NCI-H2029 treated with DMSO at 0.1 percent for 48 hours (cell line): ENCODE measurements at places on chromosomes 11 and 22.

- no peak for DNase-seq
Observed at GRCh38 chr22:22697377-22698117, 53.1 kb downstream of the GGTLC2 start.

DNA sequence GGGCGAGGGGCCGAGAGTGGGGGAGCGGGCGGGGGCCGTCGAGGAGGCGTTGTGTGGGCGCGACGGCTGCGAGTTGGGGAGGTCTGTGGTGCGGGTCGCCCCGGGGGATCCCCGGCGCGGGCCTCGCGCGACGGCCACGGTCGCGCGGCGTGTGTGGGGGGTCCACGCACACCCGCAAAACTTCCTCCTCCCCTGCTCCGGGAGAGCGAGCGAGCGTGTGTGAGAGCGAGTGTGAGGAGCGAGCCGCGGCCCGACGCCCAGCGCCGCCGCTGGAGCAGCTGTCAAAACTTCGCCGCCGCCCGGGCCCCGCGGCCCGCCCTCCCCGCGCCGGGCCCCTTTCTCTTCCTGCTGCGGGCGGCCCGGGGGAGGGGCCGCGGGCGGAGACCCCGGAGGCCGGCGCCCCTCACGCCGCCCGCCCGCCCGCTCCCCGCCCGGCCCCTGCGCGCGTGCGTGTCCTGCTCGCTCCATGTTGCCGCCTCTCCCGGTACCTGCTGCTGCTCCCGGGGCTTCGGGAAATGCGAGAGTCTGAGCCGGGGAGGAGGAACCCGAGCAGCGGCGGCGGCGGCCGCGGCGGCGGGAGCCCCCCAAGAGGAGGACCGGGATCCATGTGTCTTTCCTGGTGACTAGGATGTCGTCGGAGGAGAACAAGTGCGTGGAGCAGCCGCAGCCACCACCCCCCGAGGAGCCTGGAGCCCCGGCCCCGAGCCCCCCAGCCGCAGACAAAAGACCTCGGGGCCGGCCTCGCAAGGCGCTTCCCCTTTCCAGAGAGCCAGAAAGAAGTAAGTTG is 9.0 kb upstream of the CCT8L2 start:
- no peak for DNase-seq

- DNase-seq = no peak
Observed at GRCh38 chr11:12319988-12320387, 57.4 kb upstream of the PARVA start.

DNA sequence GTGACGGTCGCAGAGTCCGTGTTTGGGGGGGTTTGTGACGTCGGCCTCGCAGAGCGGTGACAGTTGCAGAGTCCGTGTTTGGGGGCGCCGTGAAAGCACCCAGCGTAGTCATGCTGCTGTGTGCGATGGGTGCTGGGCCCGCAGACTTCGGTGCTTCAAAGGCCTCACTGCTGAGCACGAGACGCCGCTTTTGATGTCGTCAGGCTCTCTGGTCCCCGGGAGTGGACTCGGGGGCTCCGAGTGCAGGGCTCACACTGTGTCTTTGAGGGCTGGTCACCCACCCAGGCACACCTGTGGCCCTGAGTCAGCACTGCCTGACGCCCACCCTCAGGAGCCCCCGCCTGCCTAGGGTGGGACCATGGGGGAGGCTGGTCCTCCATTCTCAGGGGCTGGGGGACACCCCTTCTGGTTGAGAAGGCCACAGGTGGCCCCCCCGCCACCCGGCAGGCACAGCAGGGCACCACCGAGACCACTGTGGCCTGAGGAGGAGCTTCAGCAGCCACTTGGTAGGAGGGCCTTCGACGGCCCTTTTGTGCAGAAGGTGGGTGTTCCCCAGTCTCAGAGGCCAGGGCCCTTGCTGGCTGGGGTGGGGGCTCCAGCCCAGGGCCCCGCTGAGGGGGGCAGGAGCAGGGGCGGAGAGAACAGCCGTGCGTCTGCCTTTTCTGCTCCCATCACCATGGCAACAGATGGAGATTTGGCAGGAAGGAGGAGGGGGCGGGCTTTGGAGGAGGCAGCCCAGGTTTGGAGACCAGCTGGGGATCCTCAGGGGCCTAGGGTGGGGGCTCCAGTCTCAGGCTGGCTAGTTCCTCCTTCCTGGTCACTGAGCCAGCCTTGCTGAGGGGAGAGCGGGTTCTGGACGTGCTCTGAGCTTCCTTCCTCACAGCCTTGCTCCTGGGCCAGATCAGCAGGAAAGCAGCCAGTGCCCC is 20.9 kb downstream of the BRSK2 start:
- DNase-seq = no peak

- no peak for DNase-seq
Observed at GRCh38 chr11:112582366-112582765, 321.7 kb upstream of the PLET1 start.

GRCh38 chr11:128302425-128303186 is 284.8 kb downstream of the ETS1 start:
- no peak for DNase-seq

- peak; percentile 61 for DNase-seq
Observed at GRCh38 chr22:39003165-39003638, 10.9 kb upstream of the APOBEC3C start.

- no peak for DNase-seq
Observed at GRCh38 chr22:42764895-42765363, 44.3 kb upstream of the A4GALT start.

DNA sequence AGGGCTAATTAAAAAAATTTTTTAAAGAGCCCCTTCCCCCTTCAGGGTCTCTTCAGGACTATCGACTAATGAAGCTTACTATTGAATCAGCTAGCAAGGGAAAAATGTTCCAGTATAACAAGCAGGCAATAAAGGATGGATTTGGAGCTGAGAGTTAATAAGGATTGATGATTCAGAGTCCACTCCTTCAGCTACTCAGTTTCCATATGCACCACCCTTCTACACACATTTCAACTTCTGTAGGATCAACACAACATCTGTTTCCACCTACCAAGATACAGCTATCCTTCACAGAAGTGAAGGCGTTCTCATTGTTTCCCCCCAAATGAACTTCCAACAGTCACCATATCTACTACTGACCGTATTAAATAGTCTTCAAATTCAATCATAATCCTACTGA is 6.6 kb upstream of the ALKBH3 start:
- no peak for DNase-seq

DNA sequence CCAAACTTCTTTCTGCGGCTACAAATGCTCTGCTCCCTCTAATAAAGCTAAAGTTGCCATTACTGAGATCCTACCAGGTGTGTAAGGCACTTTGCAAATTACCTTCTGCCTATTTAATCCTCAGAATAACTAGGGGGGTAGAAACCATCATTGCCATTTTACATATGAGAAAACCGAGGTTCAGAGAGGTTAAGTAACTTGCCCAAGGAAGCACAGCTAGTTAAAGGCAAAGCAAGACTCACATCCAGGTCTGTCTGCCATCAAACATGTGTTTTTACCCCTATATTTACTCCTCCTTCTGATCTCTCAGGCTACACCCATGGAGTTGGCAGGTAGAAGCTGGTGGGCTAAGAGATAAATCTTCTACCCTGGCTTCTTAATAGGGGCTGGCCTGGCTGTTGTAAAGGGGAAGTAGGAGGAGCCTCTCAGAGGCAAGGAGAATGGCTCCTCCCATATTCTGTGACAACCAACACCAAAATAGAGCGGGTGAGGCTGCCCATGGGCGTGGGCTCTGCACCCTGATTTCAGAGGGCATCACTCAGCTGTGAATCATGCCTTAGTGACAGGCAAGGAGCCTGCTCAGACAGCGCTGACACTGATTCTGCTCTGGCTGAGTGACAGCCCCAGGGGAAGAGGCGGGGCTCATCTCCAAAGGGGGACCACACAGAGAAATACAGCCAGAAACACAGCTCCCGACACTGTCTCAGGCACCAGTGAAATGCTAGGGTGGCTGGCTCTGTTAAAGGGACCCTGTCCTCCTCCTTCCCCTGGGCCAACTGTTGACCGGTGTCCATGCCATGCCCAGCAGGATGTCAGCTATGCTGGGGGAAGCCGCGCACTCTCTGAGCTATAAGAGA is 106.8 kb downstream of the ABTB2 start:
- no peak for DNase-seq

DNA sequence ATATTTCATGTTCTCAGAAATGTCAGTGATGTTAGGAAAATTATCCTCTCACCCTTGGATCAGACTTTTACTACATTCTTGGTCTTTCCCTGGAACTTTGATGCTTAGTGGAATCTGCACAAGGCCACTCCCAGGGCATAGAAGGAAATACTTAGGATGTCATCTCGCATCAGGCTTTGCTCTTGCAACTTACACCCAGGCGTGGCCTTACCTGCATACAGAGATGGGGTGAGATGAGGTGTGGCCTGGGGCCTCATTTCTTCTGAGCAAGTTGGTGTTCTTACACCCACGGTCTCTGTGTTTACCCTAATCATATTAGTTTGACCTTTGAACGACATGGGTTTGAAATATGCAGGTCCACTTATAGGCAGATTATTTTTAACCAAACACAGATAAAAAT is 19.0 kb upstream of the OR52K2 start:
- DNase-seq = no peak

GRCh38 chr11:134911514-134912180 is 499.6 kb upstream of the B3GAT1 start:
- peak; percentile 44 for DNase-seq

GRCh38 chr11:103744496-103745153 is 291.8 kb upstream of the DDI1 start:
- DNase-seq = no peak

DNA sequence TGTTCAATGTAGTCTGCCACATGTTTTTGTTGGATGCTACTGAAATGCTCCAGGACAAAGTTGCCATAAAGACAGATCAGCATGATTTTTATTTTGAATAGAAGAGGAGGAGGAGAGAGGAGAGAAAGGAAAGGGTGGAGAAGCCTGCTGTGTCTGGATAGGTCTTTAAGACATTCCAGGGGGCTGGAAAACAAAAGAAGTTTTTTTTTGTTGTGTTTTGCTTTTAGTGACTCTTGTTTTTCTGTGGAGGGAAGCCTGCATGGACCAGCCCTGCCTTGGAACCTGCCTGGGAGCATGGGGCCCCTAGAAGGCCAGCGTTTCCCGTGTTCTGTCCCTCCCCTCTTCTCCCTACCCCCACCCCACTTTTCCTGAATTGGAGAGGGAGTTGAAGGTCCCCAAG is 2.3 kb downstream of the TSPAN18 start:
- DNase-seq = no peak

DNA sequence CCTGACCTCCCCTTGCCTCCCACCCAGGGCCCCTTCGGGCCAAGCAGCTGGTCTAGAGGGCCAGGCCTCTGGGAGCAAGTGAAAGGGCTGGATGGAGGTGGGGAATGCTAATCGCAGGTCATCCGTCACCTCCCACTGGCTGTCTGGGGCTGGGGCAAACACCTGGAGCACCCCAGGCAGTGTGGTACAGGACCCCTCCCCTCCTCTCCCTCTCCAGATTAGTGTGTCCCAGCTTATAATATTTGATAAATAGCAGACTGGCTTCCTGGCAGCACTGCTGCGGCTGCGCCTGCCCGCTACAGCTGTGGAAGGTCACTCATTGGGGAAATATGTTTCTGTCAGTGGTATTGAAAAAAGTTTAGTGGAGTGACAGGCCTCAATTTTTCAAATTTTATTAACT is 90.7 kb upstream of the PHOX2A start:
- no peak for DNase-seq

DNA sequence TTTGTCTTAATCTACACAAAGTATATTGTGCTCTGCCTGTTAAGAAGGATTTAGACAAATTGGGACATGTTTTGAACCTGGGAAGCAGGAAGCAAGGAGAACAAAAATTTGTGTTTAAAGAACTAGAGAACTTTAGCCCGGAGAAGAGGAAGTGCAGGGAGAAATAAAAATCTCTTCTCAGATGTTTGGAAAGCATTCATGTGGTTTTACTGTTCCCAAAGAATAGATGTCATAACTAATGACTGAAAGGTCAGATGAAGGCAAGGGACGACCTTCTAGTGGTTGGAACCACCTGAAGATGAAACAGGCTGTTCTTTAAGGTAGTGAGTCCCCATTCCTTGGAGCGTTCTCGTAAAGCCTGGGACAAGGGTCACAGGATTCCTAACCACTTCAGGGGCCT is 38.3 kb downstream of the IRAG1 start:
- no peak for DNase-seq

GRCh38 chr11:100887659-100888058 is 200.6 kb downstream of the ARHGAP42 start:
- no peak for DNase-seq

- DNase-seq = no peak
Observed at GRCh38 chr11:15801616-15802015, 554.7 kb downstream of the SOX6 start.

DNA sequence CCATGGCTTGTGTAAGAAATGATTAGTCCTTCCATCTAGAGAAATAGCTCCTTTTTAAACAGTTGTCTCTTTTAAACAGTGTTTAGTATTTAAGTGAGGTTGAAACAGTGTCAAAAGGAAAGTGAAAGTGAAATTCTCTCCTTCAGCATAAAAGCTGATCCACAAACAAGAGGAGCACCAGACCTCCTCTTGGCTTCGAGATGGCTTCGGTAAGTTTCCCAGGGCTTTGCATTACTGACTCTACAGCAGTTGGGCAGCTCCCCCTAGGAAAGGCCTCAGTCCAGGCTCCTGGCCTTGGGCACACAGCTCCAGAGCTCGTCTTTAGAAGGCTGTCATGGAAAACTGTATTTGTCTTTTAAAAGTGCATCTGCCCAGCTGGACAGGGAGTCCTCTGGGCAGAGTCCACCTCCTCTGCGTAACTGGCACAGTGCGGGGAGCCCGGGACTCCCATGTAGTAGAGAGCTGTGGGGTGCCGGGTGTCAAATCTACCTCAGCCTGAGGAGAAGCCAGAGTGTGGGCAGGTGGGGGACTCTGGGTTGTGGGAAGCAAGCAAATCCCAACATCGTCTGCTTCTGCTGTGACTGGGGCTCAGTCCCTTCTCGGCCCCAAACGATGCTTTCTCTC is at the start of gene PLAAT4:
Gene PLAAT4 (plus strand): TSS at position 140 of the 624 bp plus-strand sequence. CDS start 61 bp downstream, at position 201.
- peak; percentile 20 for DNase-seq

DNA sequence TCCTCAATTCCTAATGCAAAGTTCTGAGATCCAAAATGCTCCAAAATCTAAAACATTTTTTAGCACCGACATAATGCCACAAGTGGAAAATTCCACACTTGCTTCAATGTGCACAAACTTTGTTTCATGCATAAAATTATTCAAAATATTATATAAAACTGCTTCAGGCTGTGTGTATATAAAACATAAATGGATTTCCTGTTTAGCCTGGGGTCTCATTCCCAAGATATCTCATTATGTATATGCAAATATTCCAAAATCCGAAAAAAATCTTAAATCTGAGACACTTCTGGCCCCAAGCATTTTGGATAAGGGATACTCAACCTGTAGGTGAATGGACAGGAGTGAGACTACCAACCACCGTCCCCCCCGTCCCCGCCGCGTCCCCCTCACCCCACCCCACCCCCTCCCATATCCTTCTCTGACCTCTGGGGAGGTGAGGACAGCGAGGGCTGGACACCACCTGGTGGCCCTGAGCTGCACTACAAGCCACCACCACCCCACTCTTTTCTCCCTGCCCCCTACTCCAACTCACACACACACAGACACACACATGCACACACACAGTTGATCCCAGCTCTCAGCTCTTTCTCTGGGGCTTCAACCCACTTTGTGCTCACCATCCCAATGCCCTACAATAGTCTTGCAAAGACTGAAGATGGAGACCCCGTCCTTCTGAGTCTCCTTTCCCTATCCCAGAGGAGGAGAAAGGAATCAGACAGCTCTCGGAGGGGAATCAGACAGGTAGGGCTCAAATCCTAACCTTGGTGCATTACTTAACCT is 101.0 kb downstream of the PDE2A start:
- no peak for DNase-seq

- peak; percentile 89 for DNase-seq
Observed at GRCh38 chr11:112128483-112129121, 35.3 kb downstream of the IL18 start.
